ENCODE measurements at places on chromosomes 1 and 21.

- no peak for DNase-seq
Measured at GRCh38 chr1:82947278-82947677, 1051.7 kb downstream of the TTLL7 start.

GRCh38 chr1:818618-819291 lies 105.0 kb upstream of the SAMD11 start:
- DNase-seq, result no peak

GRCh38 chr1:174713796-174714195 lies 266.0 kb downstream of the GPR52 start:
- DNase-seq, result no peak

- no peak for DNase-seq
Measured at GRCh38 chr1:22283596-22283995, 140.7 kb upstream of the WNT4 start.

GRCh38 chr21:36705679-36706481 lies 7.0 kb downstream of the SIM2 start:
- DNase-seq, result no peak

GRCh38 chr1:88783145-88783544 lies 99.1 kb downstream of the PKN2 start:
- no peak for DNase-seq

DNA sequence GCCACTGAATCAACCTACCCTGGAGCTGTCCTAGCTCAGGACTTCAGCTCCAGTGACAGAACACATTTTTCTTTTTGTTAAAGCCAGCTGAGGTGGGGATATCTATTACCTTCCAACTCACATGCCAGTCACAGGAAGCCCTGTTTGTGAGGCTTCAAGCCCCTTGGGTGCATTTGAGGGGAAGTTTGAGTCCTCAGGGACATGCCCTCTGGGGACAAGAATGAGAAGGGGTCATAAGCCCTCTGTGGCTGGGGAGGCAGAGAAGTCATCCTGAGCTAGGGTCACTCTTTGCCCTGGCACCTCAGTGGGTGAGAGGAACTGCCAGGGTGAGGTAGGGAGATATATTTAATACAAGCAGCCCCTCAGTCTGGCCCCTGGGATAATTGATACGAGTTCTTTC lies 33.5 kb upstream of the CLDN14 start:
- DNase-seq, result no peak

- DNase-seq, result no peak
Measured at GRCh38 chr1:3071565-3072390, 2.8 kb downstream of the PRDM16 start.

DNA sequence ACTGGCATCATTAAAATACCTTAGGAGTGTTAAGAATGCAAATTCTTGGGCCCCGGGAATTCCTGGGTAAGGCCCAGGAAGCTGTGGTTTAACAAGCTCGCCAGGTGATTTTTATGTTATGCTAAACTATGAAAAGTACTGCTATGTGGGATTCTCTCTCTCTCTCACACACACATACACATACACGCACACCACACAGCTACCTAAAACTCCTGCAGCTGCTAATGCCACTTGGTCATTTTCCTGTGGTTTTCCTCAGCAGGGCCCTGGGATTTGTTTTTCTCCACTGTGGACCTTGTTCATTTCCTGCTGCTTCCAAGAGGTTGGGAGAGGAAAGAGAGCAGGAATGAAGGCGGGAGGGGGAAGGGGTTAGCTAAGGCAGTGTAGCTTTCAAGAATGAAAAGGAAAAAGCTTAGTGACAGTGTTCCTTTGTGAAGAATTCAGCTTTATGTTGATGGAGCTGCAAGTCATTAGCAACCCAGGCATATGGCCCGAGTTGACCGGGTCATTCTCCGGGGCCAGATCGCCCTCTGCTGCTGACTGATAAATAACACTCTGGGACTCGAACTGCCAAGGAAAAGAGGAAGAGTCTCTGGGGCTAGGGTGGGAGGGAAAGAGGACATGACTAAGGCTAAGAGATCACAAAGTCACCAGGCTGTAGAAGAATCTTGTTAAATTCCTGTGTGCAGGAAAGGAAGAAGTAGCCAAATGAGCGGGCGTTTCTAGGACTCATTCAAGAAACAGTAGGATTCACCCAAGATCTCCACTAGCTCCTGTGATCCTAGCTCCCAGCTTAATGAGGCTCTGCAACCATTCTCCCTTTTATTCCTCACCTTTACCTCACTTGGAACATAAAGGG lies 30.5 kb upstream of the LRIG2 start:
- peak; percentile 72 for DNase-seq

DNA sequence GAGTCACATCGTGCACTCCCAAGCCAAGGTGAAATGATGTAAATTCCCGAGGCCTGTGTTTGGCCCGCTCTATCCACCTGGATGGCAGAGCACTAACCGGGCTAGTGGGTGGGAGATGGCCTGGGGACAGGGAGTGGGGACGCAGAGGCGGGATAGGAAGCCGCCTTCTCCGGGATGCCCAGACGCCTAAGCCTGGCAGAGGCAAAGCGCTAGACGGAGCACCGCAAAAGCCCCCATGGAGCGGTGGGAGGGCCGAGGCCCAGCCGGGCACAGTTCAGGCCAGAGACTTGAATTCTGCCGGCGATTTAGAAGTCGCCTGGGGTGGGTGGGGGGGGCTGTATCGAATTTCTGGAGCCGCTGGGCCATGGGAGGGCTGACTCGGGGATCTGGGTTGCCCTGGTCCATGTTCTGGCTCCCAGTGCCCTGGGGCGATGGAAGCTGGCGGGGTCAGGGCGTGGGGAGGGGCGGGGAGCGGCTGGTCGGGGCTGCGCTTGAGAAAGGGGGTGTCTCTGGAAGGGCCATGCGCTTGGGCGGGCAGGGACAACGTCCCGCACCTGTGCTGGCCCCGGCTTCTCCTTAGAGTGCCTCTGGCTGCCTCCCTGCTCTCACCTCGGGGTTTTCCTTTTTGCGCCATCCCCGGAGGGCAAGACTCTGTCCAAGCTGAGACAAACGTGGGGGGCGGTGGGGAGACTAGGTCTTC lies 28.0 kb downstream of the KIAA2013 start:
- no peak for DNase-seq

DNA sequence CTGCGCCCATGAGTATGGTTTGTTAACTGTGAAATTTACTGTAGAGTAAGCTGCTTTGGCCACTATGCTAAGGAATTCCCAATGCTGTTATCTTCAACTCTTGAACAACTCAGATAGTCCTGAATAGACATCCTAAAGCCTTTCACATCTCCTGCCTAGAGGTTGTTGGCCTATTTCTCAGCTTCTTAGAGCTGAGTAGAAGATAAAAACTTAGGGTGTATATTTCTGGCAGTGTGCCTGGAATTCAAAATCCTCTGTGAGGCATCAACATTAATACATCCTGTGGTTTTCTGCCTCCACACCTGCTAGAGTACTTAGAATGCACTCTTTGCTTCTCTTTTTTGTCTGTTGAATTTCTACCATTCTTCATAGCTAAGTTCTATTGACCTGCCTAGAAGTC lies 45.8 kb upstream of the RC3H1 start:
- no peak for DNase-seq

DNA sequence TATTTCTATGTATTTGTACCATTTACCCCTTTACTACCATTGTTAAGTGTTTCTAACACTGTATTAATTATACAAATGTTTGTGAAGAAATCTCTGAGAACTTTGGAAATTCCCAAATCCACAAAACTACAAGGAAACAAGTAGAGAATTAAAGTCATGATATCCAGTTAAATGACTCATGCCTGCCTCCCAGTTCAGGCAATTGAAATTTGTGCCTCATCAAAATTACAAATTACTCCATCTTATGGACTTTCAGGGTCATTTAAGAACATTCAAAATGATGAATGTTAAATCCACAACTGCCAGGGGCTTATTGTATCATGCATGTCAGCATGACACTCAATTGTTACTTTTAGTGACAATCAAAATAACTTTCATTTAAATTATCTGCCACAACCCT lies 282.4 kb downstream of the ZNF326 start:
- no peak for DNase-seq

DNA sequence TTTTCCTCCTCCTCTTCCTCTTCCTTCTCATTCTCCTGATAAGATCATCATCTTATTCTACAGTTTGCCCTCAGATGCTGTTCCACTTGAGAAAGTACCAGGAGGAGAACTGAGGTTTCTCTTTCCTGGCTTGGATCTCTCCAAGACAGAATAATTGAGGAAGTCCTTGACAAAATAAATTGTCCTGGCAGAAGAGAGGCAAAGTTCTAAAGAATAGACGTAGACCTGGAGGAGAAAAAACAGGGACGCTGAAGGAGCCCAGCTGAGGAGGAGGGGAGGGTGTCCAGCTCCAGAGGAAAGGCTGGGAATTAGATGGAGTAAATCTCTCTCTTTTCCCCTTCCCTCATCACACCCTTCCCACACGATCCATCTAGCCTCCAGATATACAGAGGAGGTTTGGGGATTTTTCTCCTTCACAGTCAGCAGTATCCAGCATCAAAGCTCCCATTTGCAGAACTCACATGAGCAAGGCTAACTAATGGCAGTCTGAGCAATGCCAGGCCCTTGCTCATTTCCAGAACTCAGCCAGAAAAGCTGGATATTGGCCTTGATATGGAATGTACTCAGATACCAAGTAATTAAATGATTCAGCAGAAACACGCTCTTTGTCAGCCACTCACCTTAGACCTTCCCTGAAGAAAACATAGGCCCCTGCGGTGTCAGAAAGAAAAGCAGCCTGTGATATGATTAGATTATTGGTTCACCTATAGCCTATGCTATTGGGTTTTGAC lies 5.1 kb upstream of the GNG12 start:
- no peak for DNase-seq

DNA sequence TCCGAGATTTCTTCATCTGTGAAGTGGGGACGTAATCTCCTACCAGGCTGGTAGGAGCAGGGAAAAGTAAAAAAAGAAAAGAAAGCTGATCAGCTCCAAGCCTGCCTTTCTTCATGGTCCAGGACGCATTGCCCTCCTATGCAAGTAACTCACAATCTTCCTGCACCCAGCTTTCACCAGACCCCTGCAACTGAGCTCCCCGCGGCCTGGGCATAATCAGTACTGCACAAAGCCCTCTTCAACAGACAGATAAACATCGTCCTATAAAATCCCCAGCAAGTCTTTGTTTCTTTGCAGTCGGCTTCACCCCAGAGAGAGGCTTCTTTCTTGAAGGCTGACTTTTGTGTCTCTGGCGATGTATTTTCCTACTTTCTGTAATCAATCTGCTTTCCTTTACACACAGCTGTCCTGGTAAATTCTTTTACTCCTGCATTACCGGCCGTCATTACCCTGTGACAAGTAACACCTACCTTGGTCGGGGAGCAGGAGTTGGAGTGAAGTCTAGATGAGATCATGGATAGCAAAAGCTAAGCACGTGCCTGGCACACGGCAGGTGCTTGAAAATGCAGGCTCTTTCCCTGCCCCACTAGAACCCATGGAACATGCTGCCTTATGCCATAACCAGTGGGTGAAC lies 8.3 kb downstream of the PADI1 start:
- DNase-seq, result no peak

GRCh38 chr1:118184739-118185083 lies 317 bp downstream of the SPAG17 start:
- no peak for DNase-seq

DNA sequence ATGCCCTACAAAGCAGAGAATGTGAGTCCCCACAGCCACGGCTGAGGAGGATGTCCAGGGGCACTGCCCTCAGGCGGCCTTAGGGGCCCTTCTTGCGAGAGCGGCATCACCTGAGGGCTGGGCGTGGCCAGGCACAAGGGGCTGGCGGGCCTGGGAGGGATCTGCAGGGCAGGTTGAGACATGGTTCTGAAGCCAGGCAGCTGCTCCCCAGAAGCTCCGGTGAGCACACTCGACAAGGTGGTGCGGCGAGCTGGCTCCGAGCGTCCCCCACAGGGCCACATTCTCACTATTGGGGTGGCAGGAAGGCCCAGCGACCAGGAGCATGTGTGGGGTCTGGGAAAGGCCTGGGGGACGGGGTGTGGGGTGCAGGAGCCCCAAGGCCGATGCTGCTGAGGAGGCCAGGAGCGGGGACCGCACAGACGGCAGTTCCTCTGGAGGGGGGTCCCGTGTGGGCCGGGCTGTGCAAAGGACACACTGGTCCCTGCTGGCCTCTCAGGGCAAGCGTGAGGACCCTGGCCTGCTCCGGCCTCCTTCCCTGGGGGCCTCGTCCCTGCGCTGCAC lies 47.2 kb downstream of the MORN1 start:
- DNase-seq, result no peak

DNA sequence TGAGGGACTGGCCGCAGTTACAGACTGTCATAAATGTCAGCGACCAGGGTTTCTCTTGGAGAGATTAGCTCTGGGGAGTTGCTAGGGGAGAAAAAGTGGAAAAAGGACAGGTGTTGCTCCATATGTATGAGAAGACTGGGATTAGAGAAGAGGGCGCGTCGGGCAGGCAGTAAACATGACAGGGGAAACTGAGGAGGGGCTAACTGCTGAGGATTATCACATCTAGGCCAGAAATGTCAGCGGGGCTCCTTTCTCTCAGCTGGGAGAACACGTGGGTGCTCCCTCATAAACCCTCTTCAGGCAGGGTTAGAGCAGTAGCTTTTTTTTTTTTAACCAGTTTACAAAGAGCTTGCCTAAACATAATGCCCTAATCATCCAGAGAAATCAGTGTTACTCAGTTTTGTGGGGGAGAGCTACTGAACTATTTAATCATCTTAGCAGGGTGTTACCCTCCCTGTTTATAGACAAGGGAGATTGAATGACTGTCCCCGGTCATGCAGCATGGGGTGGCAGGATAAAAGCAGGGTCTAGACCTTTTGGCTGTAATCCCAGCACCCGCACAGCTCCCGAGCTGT lies 35.2 kb downstream of the ELAPOR1 start:
- DNase-seq, result no peak

DNA sequence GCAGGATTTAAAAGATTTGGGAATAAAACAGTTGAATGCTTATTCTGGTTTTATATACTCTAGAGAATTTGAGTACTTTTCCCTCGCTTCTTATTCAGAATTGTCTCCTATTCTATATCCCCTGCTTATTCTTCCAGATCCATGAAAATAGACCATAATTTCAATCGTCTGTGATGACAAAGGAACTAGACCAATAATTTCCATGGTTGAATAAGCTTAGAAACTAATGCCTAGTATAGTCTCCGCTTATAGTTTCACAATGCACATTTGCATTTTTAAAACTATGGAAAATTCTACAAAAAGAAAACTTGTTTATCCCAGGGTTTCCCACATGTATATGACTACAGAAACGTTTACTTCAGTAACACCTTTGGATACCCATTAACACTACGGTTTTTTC lies 247.4 kb upstream of the NR5A2 start:
- no peak for DNase-seq

DNA sequence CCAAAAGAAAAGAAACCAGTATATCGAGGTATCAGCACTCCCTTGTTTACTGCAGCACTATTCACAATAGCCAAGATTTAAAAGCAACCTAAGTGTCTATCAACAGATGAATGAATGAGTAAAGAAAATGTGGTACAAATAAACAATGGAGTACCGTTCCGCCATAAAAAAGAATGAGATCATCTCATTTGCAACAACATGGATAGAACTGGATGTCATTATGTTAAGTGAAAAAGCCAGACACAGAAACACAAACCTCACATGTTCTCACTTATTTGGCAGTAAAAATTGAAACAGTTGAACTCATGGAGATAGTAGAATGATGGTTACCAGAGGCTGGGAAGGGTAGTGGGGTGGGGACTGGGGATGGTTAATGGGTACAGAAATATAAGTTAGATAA lies 4.3 kb upstream of the GNG5 start:
- no peak for DNase-seq

- DNase-seq, result peak; percentile 60
Measured at GRCh38 chr1:230153641-230154296, 86.7 kb downstream of the GALNT2 start.

- DNase-seq, result no peak
Measured at GRCh38 chr1:84442256-84442655, 36.8 kb upstream of the RPF1 start.

- DNase-seq, result no peak
Measured at GRCh38 chr1:210234329-210234757, 1.7 kb downstream of the SERTAD4 start.

All from hippocampal formation (tissue), 2 donors.